ENCODE measurements at places on chromosomes 3 and 15.

GRCh38 chr3:148077318-148077923 lies 620.3 kb upstream of the AGTR1 start:
- DNase-seq, result no peak

- DNase-seq, result no peak
Measured at GRCh38 chr3:44125246-44125645, 116.4 kb upstream of the TOPAZ1 start.

DNA sequence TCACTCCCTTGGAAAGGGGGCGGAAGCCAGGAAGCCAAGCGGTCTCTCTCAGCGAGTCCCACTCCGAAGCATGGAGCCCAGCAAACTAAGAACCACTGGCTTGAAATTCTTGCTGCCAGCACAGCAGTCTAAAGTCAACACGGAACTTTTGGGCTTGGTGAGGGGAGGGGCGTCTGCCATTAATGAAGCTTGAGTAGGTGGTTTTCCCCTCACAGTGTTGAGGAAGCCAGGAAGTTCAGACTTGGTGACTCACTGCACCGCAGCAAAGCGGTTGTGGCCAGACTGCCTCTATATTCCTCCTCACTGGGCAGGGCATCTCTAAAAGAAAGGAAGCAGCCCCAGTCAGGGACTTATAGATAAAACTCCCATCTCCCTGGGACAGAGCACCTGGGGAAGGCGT lies 665.4 kb upstream of the CBLB start:
- DNase-seq, result no peak

- DNase-seq, result peak; percentile 5
Measured at GRCh38 chr3:53821631-53822121, 24.5 kb downstream of the CHDH start.

GRCh38 chr3:115470254-115470653 lies 153.1 kb upstream of the GAP43 start:
- DNase-seq, result no peak

GRCh38 chr3:129490273-129490675 lies 38.2 kb upstream of the RHO start:
- DNase-seq, result peak; percentile 87

DNA sequence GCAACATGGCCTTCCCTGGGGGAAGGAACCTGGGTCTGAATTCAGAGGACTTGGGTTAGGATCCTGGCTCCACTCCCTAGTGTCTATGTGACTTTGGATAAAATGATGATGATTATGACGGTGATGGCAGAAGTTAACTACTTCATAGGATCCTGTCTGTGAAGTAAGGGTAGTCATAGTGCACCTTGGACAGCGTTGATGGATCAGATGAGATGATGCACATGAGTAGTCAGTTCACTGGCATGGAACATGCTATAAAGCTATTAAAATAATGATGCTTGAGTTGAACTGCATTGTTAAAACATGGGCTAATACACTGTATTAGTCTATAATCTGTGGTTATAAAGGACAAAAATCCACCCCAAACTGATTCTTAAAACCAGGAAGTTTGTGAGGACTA lies 62.0 kb downstream of the EEFSEC start:
- no peak for DNase-seq

GRCh38 chr3:190404715-190405114 lies 16.8 kb downstream of the CLDN16 start:
- DNase-seq, result no peak

GRCh38 chr3:136818191-136818768 lies 646 bp upstream of the SLC35G2 start:
- DNase-seq, result no peak

DNA sequence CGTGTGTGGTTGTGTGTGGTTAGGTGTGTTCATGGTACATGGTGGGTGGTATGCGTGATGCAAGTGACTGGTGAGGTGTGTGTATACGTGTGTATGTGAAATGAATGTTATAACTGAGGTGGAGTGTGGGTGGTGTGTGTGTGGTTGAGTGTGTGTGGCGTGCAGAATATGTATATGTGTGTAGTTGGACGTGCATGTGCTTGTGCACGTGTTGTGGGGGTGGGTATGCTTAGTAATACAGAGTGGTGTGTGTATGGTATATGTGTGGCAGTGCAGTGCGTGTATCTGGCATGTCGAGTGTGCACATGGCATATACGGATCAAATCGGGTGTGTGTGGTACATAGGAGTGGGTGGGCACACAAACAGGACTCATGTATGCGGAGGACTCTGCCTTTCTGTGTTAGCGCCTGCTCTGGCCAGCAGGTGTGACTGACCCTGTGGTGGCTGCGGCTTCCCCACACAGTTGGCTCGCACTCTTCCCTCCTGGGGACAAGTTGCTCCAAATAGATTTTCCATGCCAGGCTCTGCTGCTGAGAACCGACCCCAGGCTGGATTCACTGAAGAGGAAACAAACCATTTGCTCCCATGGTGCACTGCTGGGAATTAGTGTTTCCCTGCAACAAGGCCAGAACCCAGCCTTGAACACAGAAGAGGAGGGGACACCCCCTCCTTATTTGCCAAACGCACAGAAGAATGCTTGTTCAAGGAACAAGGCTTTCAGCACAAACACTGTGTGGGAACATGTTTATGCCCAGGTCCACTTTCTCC lies 1.2 kb upstream of the C3orf70 start:
- no peak for DNase-seq

DNA sequence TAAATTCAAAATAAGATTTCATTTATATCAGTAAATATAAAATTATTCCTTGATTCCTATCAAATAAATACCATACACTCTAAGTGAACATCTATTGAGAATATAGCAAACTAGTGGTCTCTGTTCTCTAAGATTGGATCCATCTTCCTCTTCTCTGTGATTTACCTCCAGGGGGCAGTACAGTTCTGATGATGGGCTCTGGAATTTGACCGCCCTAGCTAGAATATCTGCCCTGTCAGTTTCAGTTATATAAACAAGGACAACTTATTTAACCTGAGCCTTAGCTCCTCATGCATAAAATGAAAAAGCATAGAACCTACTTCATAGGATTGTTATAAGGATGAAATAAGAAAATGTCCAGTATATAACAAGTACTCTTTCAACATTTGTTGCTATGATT lies 171.1 kb upstream of the CCDC54 start:
- DNase-seq, result peak; percentile 13

GRCh38 chr3:141330718-141331376 lies 37.5 kb upstream of the ZBTB38 start:
- no peak for DNase-seq

- DNase-seq, result no peak
Measured at GRCh38 chr3:72753495-72753894, 94.8 kb downstream of the SHQ1 start.

DNA sequence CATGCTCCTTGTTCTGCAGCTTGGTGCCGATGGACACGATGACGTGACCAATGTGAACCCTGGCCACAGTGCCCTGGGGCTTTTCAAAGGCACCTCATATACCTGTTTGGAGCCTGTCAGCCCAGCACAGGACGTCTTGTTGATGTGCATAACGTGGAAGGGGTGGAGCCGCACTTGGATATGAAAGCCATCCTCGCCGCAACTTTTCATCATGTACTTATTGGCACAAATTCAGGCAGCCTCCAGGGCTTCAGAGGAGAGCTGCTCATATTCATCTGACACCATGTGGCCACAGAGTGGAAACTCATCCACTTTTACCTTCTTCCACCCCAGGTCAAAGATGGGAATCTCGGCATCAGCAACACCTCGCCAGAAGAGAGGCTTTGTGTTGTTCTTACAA lies 24.7 kb downstream of the POPDC2 start:
- DNase-seq, result no peak

GRCh38 chr3:124315215-124316033 lies 323.5 kb upstream of the ROPN1 start:
- DNase-seq, result no peak

DNA sequence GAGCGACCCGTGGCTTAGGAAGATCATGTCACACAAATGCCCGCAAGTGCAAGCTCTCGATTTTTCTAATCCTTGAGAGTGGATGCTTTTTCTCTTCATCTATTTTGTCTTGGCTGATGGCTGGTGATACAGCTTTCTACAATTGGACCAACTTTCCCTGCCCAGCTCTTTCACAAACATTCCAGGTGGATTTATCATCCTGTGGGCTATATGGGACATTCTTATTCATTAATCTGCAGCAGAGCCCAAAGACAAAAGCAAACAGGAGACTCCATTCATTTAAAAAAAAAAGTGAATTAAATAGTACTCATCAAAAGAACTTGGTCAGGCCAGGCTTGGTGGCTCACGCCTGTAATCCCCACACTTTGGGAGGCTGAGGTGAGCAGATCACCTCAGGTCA lies 14.2 kb upstream of the TSEN2 start:
- no peak for DNase-seq

DNA sequence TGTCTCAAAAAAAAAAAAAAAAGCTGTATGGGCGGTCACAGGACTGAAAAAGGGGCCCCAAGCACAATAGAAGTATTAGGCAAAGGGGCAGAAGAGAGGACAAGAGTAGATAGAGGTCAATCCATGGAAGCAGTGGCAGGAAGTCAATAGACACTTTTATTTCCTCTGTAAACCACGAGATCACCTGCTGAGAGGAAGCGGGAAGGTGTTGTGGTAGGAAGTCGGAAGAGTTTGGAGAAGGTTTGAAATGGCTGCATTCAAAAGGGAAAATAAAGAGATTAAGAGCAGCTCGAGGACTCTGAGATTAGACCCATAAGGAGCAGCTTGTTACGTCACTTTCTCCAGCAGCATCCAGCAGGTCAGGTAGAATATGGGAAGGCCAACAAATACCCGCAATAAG lies 14.2 kb upstream of the ZNF148 start:
- DNase-seq, result no peak

DNA sequence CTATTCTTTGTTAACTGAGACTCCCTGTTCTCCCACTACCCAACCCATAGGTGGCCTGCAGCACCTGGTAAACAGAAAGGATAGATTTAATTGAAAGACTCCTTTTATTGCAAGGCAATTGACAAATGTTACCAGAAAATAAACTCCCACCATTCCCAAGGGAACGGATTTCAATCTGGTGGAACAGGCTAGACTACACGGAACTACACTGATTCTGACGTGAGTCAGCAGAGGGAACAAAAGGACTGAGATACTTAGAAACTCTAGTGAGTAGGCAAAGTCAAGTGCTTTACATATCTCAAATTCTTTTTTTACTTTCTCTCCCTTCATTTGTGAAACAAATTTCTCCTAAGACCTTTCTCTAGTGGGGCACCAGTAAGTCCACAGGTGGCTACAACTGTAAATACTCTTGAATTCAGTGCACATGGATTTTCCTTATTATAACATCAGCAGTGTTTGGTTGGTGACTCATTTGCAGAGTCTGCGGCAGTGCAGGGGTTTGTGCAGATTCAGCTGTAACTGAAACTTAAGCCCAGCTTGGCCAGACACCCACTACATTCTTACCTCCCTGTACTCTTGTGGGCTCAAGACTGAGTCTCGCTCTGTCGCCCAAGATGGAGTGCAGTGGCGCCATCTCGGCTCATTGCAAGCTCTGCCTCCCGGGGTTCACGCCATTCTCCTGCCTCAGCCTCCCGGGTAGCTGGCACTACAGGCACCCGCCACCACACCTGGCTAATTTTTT lies 34.3 kb upstream of the PLSCR2 start:
- DNase-seq, result no peak

DNA sequence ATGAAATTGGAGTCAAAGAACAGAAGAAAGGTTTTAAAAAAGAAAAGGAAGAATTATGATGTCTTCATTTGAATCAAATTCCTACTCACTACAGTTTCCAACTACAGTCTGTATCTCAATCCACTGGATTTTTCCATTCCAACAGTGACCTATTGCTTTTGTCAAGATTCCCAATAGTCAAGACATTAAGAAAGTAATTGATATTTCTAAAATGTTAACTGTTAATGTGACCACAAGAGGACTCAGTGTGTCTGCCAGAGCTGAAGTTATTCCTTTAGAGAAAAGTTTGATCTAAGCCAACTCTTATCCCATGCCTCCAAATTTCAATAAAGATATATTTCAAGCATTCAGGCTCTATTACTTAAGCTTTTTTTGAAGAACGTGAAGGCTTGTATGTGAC lies 163.2 kb downstream of the CACNA1D start:
- DNase-seq, result no peak

DNA sequence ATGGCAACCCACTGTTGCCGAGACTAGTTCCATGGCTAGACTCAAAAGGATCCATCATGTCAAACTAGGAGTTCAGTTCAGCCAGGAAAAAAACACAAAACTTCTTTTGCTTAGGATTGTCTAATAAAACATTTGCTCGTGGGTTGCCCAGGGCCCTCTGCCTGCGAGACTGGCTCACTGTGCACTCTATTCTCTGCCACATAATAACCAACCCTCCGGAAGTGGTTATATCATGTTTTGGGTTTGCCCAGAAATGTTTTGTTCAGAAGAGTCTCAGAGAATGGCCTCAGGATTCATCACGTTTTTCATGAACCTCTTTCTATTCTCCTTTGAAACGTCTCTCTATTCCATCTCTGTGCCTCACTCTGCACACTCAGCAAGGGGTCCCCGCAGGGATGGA lies 216.1 kb downstream of the SV2B start:
- no peak for DNase-seq

DNA sequence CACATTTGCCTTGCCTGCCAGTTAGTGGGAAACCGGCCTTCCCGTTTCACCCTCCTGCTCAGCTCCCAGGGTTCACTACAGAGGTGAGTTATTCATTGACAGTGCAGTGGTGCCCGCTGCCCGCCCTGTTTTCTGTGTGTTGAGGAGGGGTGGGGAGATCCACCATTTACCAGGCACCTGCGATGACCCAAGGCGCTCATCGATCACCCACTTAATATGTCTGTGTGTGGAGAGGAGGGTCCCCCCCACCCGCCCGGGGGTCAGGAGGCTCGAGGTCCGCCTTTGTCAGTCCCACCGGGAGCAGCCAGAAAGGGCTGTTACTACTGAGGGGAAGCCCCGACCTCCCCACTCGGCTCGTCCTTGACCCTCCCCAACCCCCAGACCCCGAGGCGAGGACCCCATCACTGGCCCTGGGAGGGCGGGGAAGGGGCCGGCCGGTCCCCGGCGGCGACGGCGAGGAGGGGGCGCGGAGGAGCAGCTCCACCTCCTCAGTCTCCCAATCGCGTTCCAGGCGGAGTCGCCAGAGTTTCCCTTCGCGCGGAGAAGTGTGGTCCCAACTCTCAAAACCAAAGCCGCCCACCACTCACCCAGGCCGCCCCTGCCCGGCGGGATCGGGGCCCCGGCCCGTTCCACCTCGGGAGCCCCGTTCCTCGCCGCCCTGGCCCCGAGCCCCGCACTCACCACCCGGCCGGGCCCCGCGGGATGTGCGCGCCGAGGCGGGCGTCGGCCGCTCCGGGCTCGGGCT lies 1.1 kb downstream of the PLXNB1 start:
- DNase-seq, result no peak

DNA sequence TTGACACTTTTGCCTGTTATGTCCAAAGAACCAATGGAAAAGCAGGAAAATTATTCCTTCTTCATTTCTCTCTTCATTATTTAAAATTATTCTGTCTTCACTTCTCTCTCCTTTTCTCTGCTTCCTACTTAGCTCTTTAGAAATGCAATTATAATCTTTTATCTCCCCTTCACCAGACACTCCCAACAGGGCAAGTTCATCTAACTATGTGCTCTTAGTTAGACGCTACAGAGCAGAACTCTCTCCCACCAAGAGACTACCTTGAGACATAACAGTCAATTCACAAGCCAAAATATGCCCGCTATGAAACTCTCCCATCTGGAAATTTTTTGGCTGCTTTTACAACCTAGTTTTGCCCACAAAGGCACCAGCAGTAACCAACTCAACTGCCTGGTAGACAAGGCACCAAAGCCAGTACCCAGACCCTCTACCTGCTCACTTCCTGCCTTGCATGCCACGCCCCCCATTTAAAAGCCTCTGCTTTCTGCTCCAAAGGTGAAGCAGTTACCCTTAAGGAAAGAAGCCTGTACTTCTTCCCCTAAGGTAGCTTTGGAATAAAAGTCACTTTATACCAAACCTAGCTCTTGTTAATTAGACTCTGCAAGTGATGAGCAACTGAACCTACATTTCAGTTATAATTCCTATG lies 28.1 kb downstream of the CCRL2 start:
- no peak for DNase-seq

GRCh38 chr3:134249296-134249841 lies 1.3 kb downstream of the RYK start:
- no peak for DNase-seq

Data from 8988T (cell line).